Kasumi-1 (cell line): ENCODE measurements at places on chromosomes 2 and 18.

- DNase-seq, result no peak
Observed at GRCh38 chr2:99140860-99141109, 722 bp upstream of the C2orf15 start.

GRCh38 chr2:37307500-37307899 lies 17.1 kb downstream of the PRKD3 start:
- DNase-seq, result no peak

- no peak for DNase-seq
Observed at GRCh38 chr2:201890453-201890852, 84.1 kb downstream of the CDK15 start.

DNA sequence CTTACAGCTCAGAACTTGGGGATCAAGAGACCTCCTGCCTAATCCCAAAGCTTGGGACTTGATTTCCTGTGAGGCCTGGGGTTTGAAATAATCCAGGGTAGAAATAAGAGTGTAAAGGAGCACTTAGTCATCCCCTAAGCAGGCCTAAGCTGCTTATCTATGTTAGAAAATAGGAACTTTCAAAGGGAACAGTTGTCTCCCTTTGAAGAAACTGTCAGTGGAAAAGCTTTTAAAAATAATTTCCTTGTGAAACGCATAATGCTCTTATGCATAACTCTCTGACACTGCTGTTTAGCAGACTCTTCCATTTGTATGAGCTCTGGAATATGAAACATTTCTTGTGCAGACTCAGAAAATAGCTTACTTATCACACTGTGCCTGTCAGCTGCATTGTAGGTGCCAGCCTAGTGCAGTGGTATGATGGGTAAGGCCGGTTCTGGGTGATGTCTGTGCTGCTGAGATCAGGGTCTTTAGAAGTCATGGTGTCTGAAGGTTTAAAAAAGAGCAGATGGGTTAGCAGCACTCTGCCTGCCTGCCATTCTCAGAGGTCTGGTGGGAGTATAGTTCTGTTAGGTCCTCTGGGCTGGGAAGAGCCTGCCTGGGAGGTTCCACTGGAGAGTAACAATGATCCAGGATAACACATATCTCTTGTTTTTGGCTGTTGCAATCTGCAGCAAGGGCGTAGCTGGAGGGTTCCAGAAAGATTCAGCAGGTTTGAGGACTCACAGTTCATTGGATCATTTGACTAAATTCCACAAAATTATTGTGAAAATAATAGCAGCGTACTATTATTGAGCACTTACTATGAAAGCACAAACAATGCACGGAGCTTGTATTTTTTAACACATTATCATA lies 283.2 kb upstream of the MEX3C start:
- DNase-seq, result no peak

DNA sequence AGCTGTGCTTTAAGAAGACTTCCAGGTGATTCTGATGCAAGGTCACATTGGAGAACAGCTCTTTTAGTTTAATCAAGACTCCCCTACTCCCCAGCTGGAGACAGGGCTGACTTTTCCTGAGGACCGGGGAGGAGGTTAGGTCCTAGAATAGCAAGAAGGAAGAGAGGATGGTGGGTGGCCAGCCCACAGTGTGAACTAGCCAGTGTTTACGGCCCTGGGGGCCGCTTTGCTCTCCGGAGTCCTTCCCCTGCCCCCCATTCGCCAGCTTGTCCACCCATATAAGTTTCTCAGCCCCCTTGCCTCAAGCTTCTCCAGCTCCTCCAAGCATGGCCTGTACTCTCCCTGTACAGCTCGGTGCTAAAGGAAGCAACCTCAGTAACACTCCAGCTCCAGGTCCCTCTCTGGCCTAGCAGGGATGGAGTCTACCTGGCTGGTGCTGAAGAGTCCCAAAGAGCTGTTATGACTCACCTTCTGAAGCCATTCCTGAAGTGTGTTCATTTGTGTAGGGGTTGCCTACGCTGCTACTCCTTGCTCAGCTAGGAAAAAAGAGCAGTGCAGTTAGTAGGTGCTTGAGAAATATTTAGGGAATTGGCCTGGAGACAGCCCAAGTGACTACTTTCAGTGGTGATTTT lies 7.9 kb downstream of the INPP4A start:
- no peak for DNase-seq
